SIG-M5 (cell line): ENCODE measurements at places on chromosomes 1 and 21.

GRCh38 chr1:40877698-40878097 is 15.5 kb upstream of the CITED4 start:
- no peak for DNase-seq

DNA sequence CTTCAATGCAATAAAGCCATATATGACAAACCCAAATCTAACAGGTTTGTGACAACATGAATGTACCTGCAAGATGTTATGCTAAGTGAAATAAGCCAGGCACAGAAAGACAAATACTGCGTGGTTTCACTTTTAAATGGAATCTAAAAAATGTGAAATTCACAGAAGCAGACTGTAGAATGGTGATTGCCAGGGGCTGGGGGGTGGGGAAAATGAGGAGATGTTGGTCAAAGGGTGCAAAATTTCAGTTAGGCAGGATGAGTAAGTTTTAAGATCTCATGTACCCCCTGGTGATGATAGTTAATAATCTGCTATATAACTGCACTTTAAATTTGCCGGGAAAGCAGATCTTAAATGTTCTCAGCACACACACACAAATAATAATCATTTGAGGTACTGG is 160.5 kb downstream of the PTBP2 start:
- no peak for DNase-seq

- no peak for DNase-seq
Measured at GRCh38 chr1:26693599-26694572, 1.9 kb upstream of the ARID1A start.

- DNase-seq, result no peak
Measured at GRCh38 chr21:44454747-44455523, at the start of gene LRRC3. Gene LRRC3 (plus strand): TSS chr21:44455510. CDS start chr21:44456645, 1,135 bp downstream.

GRCh38 chr1:67216401-67216800 is 50.1 kb downstream of the IL23R start:
- no peak for DNase-seq

- DNase-seq, result no peak
Measured at GRCh38 chr1:103516283-103516682, 9.2 kb upstream of the RNPC3 start.

DNA sequence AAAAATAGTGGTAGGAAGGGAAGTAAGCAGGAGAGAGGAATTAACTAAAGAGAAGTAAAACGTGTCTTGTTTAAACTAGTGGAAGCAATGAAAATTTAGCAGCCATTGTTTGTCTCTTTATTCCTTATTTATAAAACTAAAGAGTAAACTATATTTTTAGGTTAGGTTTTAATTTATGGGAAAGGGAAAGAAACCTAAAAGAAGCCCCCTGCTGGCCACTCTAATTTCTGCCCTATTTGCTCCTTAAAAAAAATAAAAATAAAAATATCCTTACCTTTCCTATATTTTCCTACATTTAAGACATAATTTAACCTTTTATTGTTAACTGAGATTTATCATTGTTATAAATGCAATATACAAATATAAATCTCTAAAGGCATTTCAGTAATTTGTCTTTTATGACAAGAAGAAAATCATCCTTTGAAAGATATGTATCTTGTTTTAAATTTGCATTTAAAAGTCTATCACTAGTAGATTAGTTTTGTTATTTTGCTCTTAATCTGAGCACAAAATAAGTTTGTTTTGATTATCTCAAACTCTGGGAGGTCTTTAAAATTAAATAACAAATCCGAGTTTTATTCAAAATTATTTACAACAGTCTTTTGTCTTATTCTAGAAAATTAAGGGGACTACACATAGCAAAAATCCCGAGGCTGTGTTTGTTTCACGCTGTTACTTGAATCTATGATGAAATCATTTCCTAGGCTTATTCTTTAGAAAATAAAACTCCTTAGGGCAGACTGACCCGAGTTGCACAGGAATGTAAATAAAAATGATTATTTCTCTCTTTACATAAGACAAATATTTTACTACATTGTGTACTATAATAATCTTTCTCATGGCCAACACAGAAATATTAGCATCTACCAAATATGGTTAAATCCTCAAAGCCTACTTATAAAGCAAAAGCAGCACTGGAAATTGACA is 201.7 kb downstream of the NRIP1 start:
- no peak for DNase-seq

GRCh38 chr1:174407665-174408064 is 40.1 kb upstream of the GPR52 start:
- no peak for DNase-seq

GRCh38 chr21:40972151-40972550 is 125.2 kb upstream of the DSCAM start:
- no peak for DNase-seq

DNA sequence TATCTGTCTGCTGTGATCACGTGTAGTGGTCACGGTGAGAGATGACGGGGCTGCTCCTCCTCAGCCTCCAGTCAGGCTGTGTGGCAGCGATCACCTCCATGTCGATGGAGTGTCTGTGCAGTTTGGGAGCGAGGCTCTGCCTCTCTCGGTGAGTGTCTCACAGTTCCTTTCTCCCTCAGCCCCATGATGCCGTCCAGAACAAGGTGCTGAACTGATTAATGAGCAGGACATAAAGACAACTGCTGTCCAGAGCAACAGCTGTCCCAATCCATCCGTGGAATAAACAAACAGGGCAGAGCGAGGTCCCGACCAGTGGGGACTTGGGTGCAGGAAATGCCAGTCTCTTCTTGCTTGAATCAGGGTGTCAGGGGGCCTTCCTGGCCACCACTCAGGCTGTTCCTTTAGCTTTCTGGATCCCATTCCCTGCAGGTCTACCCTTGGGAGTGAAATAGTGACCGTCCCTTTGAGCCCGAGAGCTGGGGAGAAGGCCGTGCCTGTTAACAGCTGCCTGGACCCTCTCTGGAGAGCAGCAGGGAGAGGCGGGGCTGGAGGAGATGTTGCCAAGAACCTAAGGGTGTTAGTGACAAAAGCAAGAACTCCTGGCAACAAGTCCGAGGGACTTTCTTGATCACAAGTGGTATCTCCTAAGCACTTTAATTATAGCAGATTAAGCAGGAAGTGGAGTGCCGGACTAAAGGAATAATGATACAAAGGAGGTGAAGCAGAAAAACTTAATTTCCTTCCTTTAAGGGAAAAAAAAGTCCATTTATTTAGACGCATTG is 443.9 kb downstream of the KIF26B start:
- DNase-seq, result no peak

DNA sequence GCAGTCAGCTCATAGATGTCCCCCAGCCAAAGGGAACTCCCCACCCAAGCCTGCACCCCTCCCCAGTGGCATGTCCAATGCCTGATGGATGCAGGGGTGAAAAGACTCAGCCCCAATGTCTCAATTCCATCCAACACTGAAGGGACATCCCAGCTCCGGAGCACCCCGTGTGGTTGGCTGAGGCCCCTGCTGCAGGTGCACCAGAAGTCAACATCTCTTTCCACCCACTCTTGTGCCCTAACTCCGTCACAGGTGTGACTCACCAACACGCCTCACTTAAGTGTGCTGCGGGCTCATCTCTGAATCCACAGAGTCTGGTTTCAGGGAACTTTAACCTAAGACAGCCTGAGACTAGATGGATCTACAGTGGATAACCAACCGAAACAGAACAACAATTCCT is 40.9 kb upstream of the ZBTB18 start:
- no peak for DNase-seq

- no peak for DNase-seq
Measured at GRCh38 chr1:173050865-173051264, at the start of gene TNFSF18. Gene TNFSF18 (minus strand): TSS chr1:173050941. CDS start chr1:173050896, 45 bp downstream.

DNA sequence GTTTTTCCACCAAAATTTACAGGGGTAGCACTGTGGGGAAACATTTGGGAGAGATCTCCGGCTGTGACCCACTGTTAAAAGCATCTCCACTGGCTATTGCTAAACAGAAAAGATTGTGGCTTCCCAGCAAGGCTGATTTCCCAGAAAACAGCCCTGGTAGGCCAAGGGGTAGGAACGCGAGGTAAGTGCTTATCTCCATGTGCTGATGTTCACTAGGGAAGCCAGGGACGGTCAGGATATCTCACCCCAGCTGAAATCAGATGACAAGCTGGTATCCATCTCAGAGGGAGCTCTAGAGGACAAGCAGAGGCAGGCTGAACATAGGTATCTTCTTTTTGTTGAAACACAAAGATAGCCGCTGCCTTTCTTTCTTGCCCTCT is 63.6 kb downstream of the MIS18A start:
- DNase-seq, result no peak

GRCh38 chr1:47183308-47184089 is 6.3 kb downstream of the PDZK1IP1 start:
- DNase-seq, result no peak

- no peak for DNase-seq
Measured at GRCh38 chr1:204266504-204267034, 52.8 kb upstream of the GOLT1A start.

DNA sequence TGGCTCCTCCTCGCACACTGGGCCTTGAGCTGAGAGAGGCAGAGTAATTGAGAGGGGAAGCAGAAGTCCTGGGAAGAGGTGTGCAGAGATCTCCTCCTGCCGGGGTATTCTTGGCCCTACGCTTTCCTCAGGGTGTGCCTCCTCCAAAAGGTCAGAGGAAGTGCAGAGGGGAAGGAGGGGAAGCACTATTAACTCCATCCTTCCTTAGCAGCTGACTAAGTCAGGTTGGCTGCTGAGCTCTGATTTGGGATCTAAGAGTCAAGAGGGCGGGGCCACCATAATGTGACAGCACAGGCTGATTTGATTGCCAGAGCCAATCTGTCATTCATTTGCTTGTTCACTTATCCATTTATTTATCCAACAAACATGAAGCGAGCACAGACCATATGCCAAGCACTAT is 12.3 kb downstream of the ATP2B4 start:
- DNase-seq, result no peak

DNA sequence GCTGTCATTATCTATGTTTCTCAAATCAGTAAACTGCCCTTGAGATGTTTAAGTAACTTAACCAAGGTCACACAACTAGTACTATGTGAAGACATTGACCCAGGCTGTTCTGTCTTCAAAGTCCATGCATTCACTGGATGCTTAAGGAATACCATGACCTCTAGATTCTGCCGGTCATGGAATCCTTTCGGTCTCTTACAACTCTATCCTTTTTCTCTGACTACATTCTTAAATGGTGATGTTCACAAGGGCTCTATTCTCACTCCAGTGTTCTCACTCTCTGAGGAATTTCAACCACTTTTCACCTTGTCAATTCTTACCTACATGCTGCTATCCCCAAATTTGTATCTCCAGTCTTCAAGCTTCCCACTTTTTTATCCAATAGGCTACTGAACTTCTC is 15.2 kb downstream of the CRYZ start:
- no peak for DNase-seq

GRCh38 chr1:231376101-231376500 is 38.0 kb downstream of the SPRTN start:
- no peak for DNase-seq

GRCh38 chr1:20074055-20074724 is 4.2 kb downstream of the PLA2G5 start:
- DNase-seq, result no peak

GRCh38 chr1:217188280-217189237 is 442.3 kb downstream of the GPATCH2 start:
- no peak for DNase-seq

GRCh38 chr1:236870721-236871120 is 75.6 kb downstream of the MTR start:
- peak; percentile 90 for DNase-seq

DNA sequence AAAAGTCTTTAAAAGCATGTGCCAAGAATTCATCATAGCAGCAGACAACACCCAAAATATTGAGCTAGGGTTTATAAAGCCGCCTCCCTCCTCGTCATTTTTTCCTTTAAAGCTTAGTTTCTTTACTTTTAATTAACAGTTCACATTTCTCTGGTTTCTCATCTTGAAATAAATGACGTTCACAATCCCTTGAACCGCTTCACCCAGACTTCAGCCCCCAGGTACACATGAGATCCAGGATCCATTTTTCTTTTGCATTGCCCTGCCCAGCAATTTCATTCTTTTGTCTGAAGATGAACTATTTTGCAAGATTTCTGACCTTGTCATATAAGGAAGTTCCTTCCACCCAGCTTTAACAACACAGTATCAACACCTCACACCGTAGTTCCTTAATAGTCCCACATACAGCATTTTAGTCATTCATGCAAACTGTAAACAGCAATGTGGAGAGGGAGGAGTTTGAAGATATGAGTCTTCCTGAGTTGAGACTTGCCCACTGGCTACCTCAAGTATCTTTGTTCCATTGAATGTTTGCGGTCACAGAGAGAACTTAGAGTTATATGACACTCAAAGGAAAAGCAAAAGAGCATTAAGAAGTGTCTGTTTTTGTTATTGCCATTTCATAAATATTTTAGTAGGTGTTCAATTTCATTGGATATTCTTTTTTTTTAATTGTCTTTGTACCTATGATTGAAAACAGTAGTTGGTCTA is 35.3 kb upstream of the CACYBP start:
- peak; percentile 91 for DNase-seq

DNA sequence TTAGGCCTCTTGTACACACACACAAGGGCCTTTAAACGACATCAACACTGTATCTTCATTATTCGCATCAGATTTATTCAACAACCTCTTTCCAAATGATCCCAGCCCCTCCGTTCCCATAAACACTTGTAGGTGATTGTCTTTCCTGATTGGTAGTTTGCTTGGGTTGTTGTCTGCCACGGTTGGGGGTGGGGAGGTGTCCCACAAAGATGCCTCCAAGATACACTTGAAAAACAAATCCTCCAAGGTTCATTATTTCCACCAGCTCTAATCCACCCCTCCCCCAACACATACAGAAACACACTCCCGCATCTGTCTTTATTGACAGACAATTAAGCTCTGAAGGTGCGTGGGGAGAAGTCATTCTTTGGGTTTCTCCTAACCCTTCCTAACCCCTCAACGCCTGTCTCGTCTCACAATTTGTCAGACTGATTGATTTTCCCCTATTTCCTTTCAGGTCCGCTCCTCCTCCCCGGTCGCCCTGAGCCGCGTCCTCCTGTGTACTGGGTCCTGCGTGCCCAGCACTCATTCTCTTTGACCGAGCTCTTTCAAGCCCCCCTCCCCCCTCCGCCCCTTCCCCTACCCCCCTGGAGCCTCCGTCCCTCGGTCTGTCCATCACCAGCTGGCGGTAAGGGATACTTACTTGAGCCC is 1.4 kb downstream of the WDR26 start:
- DNase-seq, result no peak

DNA sequence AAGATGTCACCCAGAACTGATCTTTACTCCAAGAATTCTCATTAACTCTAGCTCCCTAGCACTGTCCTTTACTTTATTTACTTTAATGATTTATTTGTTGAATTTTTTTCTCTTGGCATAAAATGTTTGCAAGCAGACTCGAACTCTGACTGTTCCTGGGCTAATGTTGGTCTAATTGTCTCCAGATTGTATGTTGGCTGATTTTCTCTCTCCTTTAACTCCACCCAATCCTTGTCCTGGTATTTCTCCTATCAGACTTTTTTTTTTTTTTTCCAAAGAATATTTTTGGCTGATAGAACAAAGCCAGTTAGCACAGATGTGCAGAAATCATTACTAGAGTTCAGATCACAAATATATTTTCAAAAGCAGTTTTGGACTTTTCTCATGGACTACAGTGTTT is 82.6 kb downstream of the ATF6 start:
- no peak for DNase-seq

- no peak for DNase-seq
Measured at GRCh38 chr1:6985549-6986276, 200.5 kb downstream of the CAMTA1 start.

GRCh38 chr1:206117151-206117948 is at the start of gene AVPR1B:
Gene AVPR1B (minus strand): TSS chr1:206117388. CDS start chr1:206116890, 498 bp downstream.
- no peak for DNase-seq
